ENCODE measurements at places on chromosomes 3 and 15.

DNA sequence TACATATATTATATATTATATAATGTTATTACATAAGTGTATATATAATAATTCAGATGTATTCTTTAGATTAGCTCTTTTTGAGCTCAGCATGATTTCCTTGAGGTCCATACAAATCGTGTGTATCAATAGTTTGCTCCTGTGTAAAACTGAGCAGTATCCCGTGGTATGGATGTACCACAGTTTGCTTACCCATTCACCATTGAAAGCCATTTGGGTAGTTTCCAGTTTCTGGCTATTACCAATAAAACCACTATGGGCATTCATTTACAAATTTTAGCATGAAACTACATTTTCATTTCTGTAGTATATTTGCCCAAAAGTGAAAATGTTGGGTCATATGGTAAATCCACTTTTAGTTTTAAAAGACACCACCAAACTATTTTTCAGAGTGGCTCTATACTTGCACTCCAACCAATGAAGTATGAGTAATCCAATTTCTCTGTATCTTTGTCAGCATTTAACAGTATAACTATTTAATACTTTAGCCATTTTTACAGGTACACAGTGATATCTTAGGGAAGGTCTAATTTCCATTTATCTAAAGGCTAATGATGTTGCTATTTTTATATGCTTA is 1361.4 kb upstream of the GBE1 start:
- no peak for DNase-seq

DNA sequence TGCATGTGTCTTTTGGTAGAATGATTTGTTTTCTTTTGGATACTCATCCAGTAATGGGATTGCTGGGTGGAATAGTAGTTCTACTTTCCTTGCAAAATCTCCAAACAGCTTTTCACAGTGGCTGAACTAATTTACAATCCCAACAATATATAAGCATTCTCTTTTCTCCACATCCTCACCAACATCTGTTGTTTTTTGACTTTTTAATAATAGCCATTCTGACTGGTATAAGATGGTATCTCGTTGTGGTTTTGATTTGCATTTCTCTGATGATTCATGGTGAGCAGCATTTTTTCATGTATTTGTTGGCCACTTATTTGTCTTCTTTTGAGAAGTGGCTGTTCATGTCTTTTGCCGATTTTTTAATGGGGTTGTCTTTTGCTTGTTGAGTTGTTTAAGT is 55.8 kb downstream of the ST8SIA2 start:
- no peak for DNase-seq

- no peak for DNase-seq
Measured at GRCh38 chr15:57481038-57481705, 104.9 kb downstream of the CGNL1 start.

- DNase-seq, result no peak
Measured at GRCh38 chr3:29408676-29409075, 127.8 kb downstream of the RBMS3 start.

DNA sequence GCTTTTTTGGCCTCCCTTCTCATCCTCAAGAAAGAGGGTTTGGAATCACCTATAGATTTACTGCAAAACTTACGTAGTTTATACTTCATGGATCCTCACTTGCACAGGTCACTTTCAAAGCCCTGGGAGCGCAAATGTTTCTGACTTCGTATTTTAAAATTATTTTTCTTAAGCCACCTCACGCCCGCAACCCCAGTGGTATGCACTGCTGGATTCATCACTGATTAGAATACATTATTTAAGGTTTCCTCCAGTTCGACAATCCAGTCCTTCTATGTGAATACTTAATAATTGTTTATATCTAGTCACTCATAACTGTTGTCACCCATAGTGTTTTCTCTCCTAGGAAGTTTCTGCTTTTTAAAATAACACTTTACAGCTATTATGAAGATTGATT is 339.9 kb downstream of the CHL1 start:
- DNase-seq, result no peak

DNA sequence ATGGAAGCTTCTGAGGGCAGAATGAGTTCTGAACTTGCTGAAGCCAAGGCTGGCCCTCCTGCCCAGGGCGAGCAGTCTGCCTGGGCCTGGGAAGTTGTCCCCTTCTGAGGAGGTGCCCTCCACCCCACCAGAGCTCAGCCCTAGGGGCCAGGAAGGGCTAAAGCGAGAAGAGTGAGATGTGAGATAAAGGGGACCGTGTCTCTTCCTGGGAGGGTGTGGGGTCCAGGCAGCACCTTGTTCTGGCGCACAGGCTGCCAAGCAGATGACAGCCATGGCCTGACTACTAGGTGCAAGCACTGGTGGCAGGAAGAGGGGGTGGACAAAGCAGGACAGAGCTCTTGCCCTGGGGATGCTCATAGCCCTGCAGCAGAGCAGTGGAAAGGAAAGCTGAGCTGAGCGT is 3.7 kb downstream of the PAK6 start:
- no peak for DNase-seq

DNA sequence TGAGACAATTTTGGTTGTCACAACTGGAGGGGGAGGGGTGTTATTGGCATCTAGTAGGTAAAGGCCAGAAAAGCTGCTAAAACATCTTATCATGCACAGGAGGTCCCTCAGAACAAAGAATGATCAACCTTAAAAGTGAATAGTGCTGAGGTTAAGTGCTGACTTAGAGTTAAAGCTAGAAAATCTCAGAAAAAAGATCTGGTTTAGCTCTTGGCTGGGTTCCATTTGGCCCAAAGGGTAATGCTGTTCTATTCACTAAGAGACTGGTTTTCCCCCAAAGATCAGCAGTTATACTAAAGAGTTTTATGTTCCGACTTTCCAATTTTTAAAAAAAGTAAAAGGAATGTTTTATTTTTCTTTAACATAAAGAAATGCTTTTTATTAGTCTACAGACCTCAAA is 15.6 kb downstream of the DCBLD2 start:
- no peak for DNase-seq

- DNase-seq, result no peak
Measured at GRCh38 chr3:37155782-37156181, 18.6 kb downstream of the LRRFIP2 start.

- DNase-seq, result no peak
Measured at GRCh38 chr3:111538111-111538510, 3.9 kb upstream of the CD96 start.

DNA sequence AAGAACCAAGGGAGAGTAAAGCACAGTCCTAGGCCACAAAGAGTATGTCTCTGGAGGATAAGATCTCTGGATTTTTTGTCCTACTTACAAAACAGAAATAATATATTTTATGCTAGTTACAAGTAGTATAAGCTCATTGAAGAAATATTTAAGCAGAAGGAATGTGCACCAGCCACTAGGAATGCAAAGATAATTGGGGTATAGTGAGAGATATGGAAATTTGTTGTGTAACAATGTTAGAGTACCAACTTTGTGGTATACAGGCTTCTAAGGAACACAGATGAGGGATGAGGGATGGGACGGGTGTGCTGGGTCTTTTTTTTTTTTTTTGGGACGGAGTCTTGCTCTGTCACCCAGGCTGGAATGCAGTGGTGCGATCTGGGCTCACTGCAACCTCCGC is 26.5 kb downstream of the AKAP13 start:
- no peak for DNase-seq

DNA sequence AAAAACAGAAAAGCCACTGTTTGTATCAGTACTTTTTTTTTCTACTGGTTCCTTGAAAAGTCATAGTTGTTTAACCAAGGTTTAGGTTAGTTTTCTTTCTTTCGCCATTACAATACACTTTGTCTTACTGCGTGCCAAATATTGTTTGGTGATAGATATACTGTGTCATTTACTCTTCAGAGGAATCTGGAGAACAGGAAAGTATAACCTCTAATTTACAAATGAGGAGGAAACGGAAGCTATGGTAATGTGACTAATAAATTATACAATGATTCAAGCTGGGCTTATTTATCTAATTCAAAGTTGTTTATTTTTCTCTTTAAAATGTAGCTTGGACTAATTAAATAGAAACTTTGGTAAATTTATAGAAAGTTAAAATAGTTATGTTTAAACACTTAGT is 96.2 kb upstream of the ROBO2 start:
- no peak for DNase-seq

DNA sequence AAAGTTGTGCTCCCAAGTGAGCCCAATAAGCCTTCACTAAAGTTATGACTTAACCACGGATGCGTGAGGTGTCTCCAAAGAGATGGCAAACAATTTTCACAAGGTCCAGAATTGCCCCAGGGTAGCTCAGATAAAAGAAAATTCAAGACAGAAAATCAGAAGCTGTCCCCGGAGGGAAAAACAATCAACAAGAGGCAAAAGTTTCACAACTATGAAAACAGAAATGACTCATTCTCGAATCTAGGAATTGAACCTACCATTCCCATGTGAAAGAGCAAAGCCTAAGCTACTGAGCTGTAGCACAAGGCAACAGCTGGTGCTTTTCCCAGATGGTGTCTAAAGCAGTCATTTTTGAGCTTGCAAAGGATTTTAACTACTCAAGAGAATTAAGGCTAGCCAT is 33.5 kb upstream of the MKRN3 start:
- peak; percentile 94 for DNase-seq

- DNase-seq, result no peak
Measured at GRCh38 chr3:168808596-168808995, 712.9 kb upstream of the GOLIM4 start.

- DNase-seq, result no peak
Measured at GRCh38 chr3:71991046-71991445, 206.1 kb upstream of the PROK2 start.

GRCh38 chr3:110495201-110495927 is 576.3 kb upstream of the NECTIN3 start:
- no peak for DNase-seq

DNA sequence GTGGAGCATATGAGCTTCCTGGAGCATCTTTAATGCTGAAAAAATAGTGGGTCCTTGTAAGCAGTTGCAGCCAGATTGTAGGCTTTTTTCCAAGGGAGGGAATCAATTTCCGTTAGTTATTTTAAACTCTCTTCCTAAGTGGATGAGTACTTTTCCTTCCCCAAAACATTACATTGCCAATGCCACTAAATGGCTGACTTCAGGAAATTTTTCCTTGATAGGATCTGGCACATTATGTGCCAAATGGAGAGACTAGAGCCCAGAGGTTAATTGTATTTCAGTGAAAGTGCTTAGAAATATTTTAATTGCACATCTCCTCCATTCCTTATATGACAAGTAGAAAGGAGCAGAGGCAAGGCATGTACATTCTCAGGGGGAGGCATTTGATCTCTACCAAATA is 83.5 kb downstream of the TNFAIP8L3 start:
- DNase-seq, result no peak

- peak; percentile 95 for DNase-seq
Measured at GRCh38 chr3:152211655-152212054, 57.1 kb upstream of the MBNL1 start.

- DNase-seq, result no peak
Measured at GRCh38 chr15:68407886-68408881, 23.8 kb downstream of the ITGA11 start.
